ENCODE measurements at places on chromosomes 13 and 19.

DNA sequence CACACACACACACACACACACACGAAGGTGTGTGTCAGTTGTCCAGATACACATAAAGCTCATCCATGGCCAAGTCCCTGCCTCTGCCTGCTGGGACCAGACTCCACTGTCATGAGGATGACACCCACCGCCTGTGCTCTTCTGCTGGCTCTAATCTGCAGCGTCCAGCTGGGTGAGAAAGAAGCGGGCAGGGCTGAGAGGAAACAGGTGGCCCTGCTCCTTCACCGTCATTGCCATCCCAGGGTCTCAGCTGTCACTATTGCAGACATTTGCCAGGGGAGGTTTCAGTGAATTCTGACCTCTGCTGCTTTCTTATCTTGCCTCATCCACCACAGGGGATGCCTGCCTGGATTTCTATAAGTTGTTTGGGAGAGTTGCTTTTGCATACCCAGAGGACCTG, 31.4 kb downstream of the SCGB2B2 start:
- DNase-seq, result no peak

- DNase-seq, result no peak
Measured at GRCh38 chr13:26882731-26883130, 122.1 kb upstream of the GPR12 start.

DNA sequence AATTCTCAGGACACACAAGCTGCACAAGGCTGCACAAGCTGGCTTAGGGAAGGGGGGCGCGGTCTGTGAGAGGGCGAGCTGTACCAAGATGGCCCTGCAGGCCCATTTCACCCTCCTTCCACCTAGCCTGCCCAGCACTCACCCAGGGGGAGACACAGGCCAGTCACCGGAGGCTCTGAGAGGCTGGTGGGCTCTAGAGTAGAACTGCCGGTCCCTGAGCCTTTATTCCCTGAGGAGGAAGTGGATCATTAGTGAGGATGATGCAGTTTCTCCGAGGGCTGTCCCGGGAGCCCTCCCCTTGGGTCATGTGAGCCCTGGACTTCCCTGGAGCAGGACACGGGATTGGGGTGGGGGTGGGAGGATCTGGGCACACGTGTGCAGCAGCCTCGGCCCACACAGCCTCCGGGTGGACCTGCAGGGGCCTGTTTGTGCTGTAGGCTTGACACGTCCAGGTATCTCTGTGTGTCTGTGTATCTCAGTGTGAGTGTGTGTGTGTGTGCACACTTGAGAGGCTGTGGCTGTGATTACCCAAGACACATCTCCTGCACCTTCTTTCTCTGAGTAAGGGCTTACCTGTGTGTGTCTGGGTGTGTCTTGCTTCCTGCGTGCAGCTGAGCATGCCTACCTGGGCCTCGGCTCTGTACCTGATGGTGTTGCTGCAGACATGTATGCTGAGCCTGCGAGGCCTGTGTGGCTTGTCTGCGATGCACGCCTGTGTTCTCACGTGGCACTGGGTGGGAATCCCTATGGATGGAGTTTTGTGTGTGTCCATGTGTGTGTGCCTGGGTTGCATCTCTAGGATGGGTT, at the start of gene ACP5:
ACP5 (minus strand) TSS at position 195 of the 807 bp plus-strand sequence. CDS start 328 bp downstream, outside the sequence.
- DNase-seq, result peak; percentile 13

- no peak for DNase-seq
Measured at GRCh38 chr13:108084840-108085239, 130.5 kb downstream of the LIG4 start.

- DNase-seq, result no peak
Measured at GRCh38 chr13:29279356-29280254, 315.9 kb downstream of the SLC7A1 start.

GRCh38 chr13:85586422-85586831, 212.8 kb downstream of the SLITRK6 start:
- DNase-seq, result peak; percentile 13

DNA sequence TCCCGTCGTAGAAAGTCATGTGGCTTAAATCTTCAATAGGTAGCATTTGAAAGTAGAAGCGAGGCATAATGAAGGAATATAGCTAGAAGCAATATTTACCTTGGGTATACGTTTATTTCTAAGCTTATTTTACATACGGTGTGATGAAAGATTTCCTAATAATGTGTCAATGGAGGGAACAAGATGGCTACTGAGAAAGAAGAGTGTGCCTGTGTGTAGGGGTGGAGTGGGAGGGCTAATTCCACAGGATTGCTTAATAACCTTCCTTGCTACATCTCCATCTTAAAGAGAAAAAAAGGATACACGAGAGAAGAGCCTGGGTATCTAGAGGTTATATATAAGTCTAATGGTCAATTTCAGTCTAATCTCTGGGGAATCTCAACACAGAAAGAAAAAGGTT, 2.0 kb downstream of the SPART start:
- no peak for DNase-seq

GRCh38 chr13:89066868-89067466, 1395.8 kb downstream of the SLITRK5 start:
- DNase-seq, result peak; percentile 42

DNA sequence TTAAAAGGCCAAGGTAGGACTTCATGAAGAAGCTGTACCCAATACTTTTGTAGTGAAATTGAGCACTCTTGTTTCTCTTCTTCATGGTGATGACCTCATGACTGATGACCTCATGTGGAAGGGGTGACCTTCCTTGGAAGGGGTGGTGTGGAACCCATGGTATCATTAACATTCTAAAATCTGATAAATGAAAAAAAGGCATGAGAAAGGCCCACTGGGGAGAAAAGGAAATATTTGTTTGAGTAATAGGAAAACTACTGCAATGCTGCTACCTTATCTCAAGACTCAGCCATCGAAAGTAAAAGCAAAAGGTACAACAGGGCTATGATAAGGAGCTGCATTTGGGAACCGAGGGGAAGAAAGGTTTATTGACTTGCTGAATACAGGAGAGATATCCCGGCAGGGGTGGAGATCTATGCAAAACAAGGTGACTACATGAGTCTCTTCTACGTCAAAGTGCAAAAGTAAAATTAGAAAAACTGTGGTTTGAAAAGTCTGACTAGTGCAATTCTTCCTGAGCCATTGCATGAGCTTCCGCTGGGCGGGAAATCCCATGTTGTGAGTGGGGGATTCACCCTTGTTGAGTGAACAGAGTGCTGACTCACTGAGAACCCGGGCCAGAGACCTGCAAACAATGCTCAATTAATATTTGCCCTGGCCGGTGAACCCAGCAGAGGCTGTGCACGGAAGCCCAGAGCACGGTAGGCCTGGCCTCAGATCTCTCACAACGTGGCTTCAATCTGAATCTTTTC, 138.9 kb upstream of the RFC3 start:
- no peak for DNase-seq

DNA sequence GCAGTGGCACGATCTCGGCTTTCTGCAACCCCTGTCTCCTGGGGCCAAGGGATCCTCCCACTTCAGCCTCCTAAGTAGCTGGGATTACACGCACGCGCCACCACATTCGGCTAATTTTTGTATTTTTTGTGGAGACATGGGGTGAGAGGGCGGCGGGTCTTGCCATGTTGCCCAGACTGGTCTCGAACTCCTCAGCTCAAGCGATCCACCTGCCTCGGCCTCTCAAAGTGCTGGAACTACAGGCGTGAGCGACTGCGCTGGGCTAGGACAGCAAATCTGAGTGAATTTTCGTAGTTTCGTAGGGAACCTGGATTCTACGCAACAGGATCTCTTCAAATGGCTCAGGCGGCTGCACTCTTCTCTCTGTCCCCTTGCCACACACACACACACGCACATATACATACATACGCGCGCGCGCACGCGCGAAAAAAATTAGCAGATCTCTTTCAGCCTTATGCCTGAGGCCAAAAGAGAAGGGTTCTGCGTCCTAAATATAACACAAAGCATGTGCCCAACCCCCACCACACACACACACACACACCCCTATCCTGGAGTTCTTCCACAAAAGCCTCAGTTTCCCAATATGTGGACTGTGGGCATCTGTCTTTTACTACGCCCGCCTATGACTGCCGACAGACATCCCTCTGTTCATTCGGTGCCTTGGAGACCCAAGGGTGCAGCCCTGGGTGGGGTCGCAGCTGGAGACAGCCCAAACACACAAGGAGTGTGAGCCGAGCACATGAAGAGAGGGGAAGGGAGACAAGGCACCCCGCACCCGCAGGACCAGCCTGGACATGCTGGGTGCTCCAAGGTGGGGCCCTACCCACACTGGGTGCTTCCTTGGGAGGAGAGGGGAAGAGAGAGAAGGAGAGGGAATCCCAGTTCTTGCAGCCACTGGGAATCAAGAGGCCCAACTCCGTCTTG, 616 bp downstream of the PINLYP start:
- no peak for DNase-seq
